ENCODE measurements at places on chromosomes 5 and 9.

DNA sequence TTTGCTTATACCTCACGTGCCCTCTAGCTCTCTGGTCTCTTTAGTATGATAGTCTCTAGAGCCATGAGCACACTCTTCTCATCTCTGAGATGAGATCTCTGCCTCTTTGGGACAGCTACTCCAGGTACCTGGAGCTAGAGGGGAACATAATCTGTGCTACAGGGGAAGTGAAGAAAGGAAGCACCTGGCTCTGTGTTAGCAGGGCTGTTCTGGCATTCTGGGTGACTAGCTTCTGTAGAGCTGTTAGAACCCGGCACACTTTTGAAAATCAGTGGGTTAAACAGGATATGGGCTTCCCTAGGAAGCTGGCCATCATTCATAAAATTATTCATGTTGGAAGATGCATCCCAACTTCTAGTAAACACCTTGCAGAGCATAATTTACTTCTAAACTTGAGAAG lies 224.8 kb downstream of the MCTP1 start:
- DNase-seq: no peak

DNA sequence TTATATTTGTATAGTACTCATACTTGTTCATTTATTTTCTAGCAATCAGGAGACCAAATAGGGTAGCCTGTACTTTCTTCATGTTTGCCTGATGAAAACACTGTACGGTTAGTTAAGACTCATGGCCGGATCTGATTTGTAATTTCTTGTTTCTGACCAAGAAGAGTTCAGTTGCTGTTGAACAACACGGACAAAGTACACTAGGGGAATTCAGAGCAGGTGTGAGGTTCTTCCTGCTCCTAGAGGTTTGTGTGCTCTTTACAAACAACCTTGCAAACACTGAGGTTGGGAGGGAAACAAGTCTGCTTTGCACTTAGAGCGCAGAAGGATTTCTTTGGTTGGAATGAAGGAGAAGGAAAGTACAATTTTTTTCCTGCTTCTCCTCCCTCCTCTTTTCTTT lies 69.7 kb downstream of the TRIO start:
- no peak for DNase-seq

- no peak for DNase-seq
Measured at GRCh38 chr5:150723845-150724244, 23.0 kb upstream of the RBM22 start.

GRCh38 chr9:25377039-25377438 lies 301.2 kb downstream of the TUSC1 start:
- no peak for DNase-seq

DNA sequence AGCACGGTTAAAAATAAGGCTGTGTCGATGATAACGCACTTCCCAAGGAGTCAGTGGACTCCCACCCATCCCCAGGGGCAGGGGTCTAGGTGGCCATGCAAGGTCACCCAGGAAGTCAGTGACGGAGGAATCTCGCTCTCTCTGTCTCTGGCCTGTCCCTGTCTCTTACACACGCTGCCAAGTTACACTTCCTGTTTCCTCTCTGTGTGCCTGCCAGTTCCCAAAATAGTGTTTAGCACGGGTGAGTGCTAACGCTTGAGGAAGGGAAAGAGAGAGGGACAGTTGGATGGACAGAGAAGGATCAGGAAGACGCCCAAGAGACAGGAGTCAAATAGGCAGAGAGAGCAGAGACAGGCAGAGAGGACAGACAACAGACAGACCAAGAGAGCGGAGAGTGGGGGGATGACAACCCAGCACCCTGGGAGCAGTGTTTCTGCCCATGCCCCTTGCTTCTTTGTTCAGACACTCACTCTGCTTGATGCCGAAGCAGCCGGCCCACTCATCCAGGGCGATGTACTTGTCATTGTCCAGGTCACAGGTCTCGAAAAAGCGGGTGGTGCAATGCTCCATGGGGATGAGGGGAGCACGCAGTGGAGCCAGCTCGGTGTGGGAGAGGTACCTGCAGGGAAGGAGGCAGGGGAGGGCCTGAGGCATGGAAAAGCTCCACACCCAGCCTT lies 23.0 kb downstream of the SPARC start:
- no peak for DNase-seq

- no peak for DNase-seq
Measured at GRCh38 chr9:137694962-137695875, 76.4 kb downstream of the EHMT1 start.

DNA sequence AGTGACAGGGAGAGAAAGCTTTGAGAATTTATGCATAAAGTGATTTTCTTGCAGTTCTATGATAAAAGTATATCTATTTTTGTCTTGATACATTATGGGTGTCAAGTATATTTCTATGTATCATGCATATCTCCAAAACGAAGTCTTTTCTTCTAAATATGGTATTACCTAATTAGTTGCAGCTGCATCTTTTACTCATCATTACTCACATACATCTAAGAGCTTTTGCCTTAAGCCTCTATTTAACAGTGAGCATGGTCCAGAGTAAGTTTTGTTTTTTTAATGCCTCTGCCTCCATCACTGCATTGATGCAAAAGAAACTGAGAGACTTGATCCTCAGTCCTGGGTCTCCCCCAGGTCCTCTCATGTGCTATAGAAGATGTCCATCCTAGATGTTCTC lies 40.0 kb upstream of the SMC5 start:
- DNase-seq: no peak

- no peak for DNase-seq
Measured at GRCh38 chr9:137478962-137479861, 20.1 kb upstream of the NSMF start.

- no peak for DNase-seq
Measured at GRCh38 chr9:120904978-120905301, 21.7 kb downstream of the TRAF1 start.

- DNase-seq: no peak
Measured at GRCh38 chr5:80655231-80655774, 520 bp upstream of the DHFR start.

All from activated CD4-positive, alpha-beta T cell treated with anti-CD3 and anti-CD28 coated beads, Interleukin-2, amount 10 ng/mL, durations not matched to agents 7 days and 5 days (primary cell).